ENCODE measurements at places on chromosomes 12 and 14.

DNA sequence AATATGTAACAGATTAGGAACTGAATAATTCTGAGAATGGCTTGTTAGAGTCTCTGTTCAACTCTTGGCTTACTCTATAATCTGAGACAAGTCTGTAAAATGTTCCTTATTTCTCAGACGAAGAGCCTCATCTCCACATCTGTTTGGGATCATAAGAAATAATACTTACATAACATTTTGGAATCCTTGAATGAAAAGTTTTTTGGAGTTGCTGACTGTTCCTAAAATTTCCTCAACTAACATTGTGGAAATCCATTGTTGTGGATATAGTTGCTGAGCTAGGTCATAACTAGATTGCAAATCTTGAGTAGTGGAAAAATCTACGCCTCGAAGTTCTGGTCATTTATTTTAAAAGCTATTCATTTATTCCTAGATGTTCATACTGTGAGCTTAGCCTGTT lies 402.9 kb downstream of the ZFP36L1 start:
- DNase-seq: no peak

GRCh38 chr12:50984586-50985298 lies 32.4 kb downstream of the HIGD1C start:
- no peak for DNase-seq

GRCh38 chr12:3238196-3238595 lies 161.0 kb downstream of the TSPAN9 start:
- no peak for DNase-seq

- DNase-seq: no peak
These were observed 30.8 kb downstream of the TEP1 start for GRCh38 chr14:20382526-20382925.

DNA sequence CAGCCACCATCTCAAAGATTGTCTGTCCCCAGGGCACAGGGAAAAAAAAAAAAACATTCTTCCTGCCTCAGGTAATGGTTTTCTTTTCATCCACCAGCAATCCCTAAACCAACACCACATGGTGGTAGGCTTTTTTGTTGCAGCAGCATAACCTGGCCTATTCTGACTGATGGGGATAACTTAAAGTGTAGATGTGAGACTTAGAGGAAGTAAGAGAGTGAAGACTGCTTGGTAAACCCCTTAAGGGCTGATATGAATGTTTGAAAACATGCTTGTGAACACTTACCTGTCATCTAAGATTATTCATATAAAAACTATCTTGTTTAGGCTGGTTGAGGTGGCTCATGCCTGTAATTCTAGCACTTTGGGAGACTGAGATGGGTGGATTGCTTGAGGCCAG lies 130.2 kb upstream of the RAP1B start:
- no peak for DNase-seq

- DNase-seq: no peak
These were observed 24.6 kb downstream of the IQSEC3 start for GRCh38 chr12:91213-91612.

DNA sequence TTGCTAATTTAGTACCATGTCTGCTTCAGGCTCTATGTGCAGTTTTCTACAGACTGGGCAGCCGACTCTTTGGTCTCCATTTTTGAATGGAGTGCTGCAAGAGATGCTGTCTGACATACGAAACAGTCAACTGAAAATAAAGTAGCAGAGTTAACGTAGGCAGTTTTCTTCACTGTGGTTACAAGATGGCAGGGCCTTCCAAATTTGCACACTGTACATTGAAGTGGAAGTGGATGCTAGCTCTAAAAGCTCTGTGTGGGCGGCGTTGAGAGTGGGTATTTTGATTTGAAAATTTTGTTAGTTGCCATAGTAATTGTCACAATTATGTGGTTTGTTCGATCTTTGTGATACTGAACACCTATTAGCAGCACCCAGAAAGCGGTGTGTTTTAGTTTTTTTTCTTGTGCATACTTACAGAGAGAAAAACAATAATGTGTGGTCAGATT lies 154.9 kb upstream of the ATP2B1 start:
- no peak for DNase-seq

DNA sequence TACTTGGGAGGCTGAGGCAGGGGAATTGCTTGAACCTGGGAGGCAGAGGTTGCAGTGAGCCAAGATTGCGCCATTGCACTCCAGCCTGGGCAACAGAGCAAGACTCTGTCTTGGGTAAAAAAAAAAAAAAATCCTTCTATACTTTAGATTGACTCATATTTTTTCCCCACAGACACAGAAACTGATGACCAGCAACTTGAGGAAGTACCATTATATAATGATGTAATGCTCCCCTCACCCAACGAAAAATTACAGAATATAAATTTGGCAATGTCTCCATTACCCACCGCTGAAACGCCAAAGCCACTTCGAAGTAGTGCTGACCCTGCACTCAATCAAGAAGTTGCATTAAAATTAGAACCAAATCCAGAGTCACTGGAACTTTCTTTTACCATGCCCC lies 24.3 kb upstream of the SNAPC1 start:
- DNase-seq: no peak

GRCh38 chr12:128387811-128388422 lies 120.9 kb downstream of the TMEM132C start:
- DNase-seq: no peak
